RPMI7951 (cell line): ENCODE measurements at places on chromosomes 1 and 21. TPM values are rescaled to one million over a fixed set of nuclear protein-coding genes. Genes with fewer than 3 reads are reported as not detected.

GRCh38 chr1:22107126-22107525 is 35.8 kb downstream of the WNT4 start:
- no peak for DNase-seq

DNA sequence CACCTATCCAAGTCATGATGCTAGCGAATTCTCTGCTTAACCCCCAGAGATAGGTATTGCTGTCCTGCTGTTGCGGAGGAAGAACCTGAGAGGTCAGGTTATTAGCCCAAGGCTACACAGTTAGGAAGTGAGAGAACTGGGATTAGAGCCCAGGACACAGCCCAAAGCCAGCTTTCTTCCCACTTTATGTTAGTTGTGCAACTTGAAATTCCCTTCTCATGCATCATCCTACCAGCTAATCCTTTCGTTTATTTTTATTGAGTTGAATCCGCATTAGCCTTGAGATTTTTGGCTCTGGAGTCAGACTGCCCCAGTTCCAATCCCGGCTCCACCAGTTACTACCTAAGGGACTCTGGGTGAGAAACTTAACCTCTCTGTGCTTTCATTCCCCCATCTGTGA is 65.4 kb downstream of the PLEKHA6 start:
- peak; percentile 94 for DNase-seq

DNA sequence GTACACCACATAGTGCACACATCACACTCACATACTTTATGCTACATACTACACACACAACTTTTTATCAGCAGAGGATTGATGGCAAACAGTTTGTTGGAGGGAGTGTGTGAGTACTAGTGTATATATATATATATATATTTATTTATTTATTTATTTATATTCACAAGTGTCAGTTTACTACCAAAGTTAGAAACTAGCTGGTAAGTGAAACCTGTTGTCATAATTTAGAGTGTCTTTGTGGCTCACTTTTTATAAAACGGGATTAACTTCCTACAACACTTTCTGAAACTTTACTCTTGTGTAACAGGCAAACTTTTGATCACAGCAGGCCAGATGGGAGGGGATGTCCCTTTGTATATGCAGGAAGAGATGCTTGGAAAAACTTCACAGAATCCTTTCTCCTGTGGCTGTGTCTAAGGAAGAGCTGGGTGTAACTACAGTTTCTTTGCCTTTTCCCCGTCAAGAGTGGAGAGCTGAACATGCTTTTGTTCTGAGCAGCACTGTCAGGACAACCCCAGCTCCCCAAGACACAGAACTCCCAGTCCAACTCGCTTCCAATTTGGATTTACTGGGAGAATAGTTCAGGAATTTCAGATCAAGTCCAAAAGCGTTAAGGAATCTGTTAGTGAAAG is 1.9 kb upstream of the SAMD13 start:
- peak; percentile 24 for DNase-seq

GRCh38 chr1:167061073-167061464 is 29.1 kb downstream of the GPA33 start:
- DNase-seq = no peak

DNA sequence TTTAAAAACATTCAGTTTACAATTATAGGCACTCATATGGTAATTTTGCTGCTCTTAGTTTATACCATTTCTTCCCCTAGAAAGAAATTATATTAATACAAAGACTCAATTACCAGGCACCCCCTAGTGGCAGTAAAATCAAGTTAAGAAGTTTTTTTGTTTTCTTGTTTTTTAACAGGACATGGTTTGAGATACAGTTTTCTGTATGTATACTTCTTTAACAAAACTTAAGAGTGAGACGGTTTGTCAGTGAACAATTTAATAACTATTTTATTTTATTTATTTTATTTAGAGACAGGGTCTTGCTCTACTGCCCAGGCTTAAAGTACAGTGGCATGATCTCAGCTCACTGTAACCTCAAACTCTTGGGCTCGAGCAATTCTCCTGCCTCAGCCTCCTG is 224.6 kb downstream of the FAF1 start:
- peak; percentile 15 for DNase-seq

DNA sequence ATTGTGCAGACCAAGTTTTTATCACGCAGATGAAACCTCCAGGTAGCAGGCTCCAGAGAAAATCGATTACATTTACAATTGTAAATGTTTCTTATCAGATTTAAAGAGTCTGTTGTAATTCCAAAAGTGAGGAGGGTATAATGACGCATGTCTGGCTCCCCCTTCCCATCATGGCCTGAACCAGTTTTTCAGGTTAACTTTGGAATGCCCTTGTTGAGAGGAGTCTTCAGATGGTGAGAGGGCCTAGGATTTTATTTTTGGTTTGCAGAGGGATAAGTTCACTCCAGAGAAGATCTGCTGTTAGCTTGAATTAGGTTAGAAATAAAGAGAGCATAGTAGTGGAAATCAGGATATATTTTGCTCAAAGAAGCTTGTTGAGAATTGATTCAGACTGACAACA is 1028.3 kb upstream of the B3GALT2 start:
- no peak for DNase-seq

- DNase-seq = peak; percentile 43
Observed at GRCh38 chr1:234529950-234530237, 50.9 kb upstream of the TARBP1 start.

GRCh38 chr1:14923727-14924452 is 229.7 kb upstream of the TMEM51 start:
- DNase-seq = peak; percentile 66

- DNase-seq = no peak
Observed at GRCh38 chr1:65003316-65003664, 36.9 kb upstream of the JAK1 start.

Gene CD52
- not detected in 2 replicates for total RNA-seq

Gene SH3D21
- total RNA-seq = 4.3 and 7.2 TPM in 2 replicates

Gene CD58
- 91.5 and 111 TPM in 2 replicates for total RNA-seq
